CD8-positive, alpha-beta memory T cell (primary cell): ENCODE measurements at places on chromosomes 12 and 14.

DNA sequence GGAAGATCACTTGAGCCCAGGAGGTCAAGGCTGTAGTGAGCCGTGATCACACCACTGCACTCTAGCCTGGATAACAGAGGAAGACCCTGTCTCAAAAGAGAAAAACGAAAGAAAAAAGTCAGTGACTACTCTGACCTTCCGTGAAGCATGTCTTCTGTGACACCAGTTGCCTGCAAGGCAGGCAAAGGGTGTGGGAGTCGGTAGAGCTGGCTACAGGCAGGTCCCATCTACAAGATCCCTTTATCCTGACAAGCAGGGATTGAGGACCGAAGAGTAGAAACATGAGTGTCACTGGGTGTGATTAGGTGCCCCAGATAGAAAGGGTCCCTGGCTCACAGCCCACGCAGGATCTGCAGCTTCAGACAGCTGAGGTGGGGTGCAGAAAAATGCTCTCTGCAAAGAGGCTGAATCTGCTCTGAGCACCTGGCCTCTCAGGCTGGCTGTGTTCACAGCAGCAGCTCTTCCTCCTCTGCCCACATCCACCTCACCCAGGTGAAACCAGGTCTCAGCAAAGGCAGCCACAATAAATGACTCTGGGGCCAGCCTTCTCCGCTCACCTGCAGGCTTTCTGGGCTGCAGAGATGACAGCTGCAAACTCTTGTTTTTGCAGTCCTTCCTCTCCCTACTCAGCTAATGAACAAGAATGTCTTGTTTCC is 28.6 kb upstream of the HSP90B1 start:
- DNase-seq = peak; percentile 73

- DNase-seq = no peak
These were observed 47.8 kb downstream of the HMGA2 start for GRCh38 chr12:65871865-65872645.

DNA sequence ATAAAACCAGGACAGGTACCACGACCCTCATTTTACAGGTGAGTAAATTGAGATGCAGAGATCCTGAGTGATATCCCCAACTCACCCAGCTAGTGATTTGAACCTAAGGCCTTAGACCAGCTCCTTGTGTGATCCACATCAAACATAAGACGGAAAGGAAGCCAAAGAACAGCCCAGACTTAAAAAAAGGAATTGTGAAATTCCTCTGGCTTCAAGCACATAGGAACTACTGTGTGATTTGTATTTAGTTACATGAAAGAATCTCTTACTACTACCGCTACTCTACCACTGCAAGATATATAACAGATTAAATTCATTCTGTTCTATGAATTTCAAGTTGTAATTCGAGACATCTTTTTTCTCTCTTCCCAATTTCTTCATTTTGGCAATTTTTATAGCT is 10.5 kb downstream of the E2F7 start:
- DNase-seq = no peak

DNA sequence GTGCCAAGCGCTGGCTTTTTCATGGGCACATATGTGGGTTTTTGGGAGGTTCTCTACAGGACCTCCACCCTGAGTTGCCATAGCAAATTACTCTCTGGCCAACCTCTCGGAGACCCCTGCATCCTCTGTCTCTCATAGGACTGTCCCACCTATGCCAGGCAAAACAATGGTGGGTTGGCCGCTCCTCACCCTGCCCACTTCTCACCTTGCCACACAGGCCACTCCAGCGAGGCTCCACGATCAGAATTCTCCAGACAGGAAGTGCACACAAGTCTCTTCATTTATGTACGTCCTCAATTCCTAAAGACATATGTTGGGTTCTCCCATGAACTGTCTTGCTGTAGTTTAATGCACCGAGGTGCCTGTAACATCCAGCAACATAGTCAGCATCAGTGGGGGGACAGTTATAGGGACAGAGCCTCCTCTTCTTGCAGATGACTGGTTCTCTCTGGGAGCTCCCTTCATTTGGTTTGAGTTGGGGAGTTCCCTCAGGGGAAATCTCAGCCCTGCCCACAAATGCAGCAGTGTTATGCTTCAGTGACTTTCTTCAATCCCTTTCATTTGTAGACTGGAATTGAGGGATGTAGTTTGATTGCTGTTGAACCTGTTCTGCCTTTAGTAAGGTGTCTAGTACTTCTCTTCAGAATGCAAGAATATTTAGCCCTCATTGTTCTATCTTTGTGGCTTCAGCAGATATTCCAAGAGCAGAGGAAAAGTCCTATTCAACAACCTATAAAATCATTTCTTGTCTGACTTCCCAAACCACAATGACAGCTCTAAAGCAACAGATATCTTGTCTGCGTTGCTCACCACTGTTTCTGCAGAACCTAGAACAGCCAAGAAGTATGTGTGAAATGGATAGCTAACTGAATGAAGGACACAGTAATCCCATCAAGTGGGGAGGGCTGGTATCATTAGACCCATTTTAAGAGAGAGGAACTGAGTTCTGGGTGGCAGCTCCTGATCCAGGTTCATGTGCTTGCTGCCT is 2.8 kb upstream of the LTBP2 start:
- DNase-seq = no peak

GRCh38 chr12:99442758-99443157 is 204.8 kb upstream of the GARIN6 start:
- DNase-seq = no peak

GRCh38 chr12:116280595-116281290 is 3.2 kb upstream of the MED13L start:
- no peak for DNase-seq

GRCh38 chr14:66022526-66022925 is 463.6 kb upstream of the CCDC196 start:
- DNase-seq = no peak

GRCh38 chr14:34060651-34060999 is 109.8 kb upstream of the EGLN3 start:
- no peak for DNase-seq

DNA sequence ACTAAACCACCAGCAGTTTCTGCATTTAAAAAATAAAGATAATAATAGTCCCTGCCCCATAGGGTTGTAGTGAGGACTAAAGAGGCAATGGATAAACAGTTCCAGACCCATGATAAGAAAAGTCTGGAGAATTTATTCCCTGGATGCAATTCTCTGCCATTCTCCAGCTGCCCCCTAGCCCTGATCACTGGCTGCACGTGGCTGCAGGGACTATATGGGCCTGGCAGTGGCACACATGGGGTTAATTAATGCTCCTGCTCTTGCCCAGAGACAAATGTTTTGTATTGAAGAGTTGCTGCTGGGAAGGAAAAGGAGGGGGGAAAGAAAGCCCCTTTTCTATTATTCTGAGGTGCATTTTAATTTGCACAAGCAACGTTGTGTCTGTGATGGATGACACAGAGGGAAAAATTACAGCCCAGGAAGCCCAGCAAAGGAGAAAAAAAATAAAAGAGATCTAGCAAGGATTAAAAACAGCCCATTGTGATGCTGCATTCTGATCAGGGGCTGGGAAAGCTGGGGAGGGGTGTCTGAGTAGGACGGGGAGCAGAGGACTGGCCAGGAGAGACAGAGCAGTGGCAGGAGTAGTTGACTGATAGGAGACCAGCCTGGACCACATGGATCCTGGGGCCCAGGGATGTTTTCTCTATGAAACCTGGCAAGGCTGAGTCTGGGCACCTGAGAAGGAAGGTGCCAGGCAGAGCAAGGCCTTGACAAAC is 149.3 kb downstream of the ESRRB start:
- DNase-seq = no peak

GRCh38 chr14:55249423-55249822 is 21.8 kb upstream of the FBXO34 start:
- no peak for DNase-seq

DNA sequence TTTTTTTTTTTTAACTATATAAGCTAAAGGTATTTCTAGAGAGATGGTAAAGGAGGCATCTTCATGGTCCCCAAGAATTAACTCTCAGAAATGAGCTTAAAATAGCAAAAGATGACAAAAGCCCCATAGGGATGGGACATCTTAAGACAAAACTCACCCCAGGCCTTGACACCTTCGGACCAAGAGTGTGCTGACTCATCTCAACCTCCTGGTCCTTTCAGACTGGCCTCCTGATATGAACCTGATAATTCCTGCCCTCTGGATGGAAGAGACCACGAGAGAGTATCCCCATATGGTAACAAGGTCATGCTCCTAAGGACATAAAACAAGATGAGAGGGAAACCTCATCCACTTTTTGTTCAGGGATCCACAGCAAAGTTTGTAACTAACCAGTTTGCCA is 8.4 kb upstream of the GMFB start:
- DNase-seq = no peak

DNA sequence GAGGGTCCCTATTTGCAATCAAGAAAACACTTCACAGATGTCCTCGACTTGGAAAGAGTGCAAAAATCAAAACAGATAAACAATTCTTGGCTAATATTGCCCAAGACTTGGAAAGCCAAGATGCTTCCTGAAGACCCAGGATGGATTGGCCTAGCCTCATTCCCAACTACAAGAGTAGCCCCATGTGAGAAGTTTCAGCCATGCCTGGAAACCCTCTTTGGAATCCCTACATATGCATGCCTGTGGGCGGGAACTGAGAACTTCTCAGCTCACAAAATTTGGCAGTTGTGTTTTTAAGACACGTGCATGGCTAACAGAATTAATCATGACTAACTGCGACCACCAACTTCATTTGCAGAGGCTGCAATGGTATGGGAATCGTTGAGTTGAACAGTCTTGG is 283.2 kb upstream of the TBX3 start:
- no peak for DNase-seq

GRCh38 chr14:87644689-87645088 is 348.3 kb downstream of the GALC start:
- no peak for DNase-seq
